ENCODE measurements at places on chromosomes 13 and 19. TPM values are rescaled to one million over a fixed set of nuclear protein-coding genes. Genes with fewer than 3 reads are reported as not detected.

DNA sequence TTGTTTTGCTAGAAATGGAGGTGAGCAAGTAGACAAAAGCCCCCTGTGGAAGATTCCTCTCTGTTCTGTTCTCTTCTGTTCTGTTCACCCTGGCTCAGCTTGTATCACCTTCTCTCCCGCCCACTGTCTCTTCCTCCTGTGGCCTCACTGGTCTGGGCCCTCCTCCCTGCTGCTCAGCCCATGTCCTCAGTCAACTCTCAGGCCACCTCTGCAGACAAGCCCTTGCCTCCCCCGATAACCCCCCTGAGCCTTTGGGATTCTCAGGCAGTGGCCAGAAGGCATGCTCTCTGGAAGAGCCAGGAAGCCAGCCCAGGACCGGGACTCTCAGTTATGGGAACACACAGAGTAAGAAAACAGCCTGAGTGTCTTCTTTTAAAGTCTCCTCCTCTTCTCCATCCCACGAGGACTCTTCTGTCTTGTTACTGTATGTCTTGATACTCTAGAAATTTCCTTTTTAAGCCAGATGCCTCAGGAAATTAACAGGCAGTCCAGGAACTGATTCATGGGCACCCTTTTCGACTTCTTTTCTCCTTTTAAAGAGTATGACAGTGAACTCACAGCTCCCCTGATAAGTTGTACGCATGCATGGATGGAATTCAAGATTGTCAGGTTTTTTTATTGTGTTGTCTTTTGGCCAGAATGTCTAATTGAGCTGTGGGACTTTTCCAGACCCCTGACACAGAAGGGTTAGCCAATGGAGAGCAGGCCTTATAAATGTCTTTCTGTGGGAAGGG is 33.7 kb downstream of the SHISA2 start:
- no peaks in the 10 kb centered on the region for H3K27me3 ChIP-seq
- peaks cover 19% of the 10 kb centered on the region for H3K4me1 ChIP-seq
- H3K4me3 ChIP-seq: no peak overlapping the region
- DNase-seq: no peak
- H3K36me3 ChIP-seq: no peaks in the 10 kb centered on the region

GRCh38 chr19:29535214-29535831 is 9.5 kb downstream of the VSTM2B start:
- no peak for DNase-seq
- H3K27me3 ChIP-seq: peaks cover under 1% of the 10 kb centered on the region
- H3K4me1 ChIP-seq: peaks cover 3% of the 10 kb centered on the region

DNA sequence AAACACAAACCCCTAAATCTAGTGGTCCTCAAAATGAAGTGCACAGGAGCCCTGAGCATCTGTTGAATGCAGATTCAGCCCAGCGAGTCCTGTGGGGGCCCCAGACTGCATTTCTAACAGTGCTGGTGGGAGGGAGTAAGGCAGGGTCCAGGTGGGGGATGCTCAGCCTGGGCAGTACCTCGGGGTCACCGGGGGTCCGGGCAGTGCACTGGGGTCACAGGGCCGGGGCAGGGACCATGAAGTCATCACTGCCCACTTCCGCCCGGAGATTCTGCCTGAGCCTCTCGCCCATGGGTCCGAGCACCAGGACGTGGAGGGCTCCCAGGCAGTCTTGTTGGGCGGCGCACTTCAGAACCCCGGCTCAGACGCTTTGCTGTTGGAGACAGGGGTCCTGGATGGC is 838 bp upstream of the ATP4B start:
- H3K27ac ChIP-seq: no peak overlapping the region
- DNase-seq: no peak
- H3K4me1 ChIP-seq: no peaks in the 10 kb centered on the region
- no peaks in the 10 kb centered on the region for H3K36me3 ChIP-seq
- no peak overlapping the region for H3K4me3 ChIP-seq

DNA sequence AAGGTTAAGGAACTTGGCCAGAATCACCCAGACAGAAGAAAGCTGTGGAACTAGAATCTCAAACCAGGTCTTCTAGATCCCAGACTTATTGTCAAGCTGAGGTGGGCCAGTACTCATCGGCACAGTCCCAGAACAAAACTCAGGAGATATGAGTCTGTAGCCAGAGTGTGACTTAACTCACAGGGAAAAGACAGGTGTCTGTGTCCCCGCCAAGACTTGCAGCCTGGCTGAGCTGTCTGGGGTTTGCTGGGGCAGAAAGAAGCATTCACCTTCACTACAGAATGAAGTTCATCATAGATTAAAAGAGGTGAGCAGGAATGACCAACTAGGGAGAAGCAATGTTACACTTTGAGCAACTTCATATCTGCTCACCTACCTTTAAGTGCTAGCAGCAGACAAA is 257.2 kb downstream of the FOXO1 start:
- H3K4me1 ChIP-seq: no peaks in the 10 kb centered on the region
- no peaks in the 10 kb centered on the region for H3K27me3 ChIP-seq
- no peaks in the 10 kb centered on the region for H3K36me3 ChIP-seq

DNA sequence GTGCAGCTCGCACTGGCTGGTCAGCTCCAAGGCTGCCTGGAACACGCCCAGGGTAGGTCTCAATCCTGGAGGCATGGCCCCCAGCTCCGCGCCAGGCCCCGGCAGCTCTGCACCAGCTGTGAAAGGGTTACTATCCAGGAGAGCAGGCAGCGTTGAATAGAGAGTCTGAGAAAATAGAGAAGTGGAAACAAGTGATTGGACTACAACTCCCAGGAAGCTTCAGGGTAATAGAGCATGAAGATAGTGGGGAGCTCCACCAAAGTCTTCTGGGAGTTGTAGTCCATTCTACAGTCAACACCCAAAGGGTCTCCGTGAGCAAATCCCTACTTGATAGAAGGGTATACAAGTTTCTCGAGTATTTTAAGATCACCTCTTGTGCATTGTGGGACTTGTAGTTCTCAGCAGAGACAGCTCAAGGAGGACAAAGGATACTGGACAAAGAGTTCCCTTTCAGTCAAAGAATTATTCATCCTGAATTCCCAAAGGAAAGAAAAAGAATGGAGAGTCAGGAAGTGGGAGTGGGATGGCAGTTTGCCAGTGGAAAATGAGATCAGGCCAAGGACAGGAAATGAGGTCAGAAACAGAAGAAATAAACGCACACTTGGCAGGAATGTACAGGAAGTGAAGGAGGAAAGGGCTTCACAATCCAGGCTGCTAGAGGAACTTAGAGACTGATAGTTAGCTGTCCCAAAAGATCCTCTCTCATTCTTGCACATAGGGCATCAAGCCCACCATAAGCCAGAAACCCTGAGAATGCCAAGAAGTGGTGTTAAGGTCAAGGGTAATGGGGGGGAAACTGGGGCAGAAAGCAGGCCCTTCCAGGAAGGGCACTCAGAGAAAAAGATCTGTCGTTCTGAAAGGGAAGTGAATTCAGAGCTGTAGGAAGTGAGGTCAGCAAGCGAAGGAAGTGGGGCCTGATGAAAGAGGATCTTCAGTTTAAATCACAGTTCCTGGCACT is 5.5 kb upstream of the MAMSTR start:
- H3K27ac ChIP-seq: peak overlapping the region; percentile 73
- H3K4me3 ChIP-seq: no peak overlapping the region
- H3K36me3 ChIP-seq: no peaks in the 10 kb centered on the region
- DNase-seq: no peak
- H3K27me3 ChIP-seq: no peaks in the 10 kb centered on the region

- DNase-seq: no peak
- H3K36me3 ChIP-seq: no peaks in the 10 kb centered on the region
- H3K4me1 ChIP-seq: peaks cover 40% of the 10 kb centered on the region
- peak overlapping the region; percentile 60 for H3K27ac ChIP-seq
- no peaks in the 10 kb centered on the region for H3K27me3 ChIP-seq
- no peak overlapping the region for H3K4me3 ChIP-seq
These were observed 72.6 kb upstream of the SERP2 start for GRCh38 chr13:44300895-44301638.

GRCh38 chr13:97231118-97231828 is 9.1 kb downstream of the MBNL2 start:
- peaks cover 99% of the 10 kb centered on the region for H3K4me1 ChIP-seq
- peaks cover 10% of the 10 kb centered on the region for H3K36me3 ChIP-seq
- H3K4me3 ChIP-seq: no peak overlapping the region
- DNase-seq: no peak

DNA sequence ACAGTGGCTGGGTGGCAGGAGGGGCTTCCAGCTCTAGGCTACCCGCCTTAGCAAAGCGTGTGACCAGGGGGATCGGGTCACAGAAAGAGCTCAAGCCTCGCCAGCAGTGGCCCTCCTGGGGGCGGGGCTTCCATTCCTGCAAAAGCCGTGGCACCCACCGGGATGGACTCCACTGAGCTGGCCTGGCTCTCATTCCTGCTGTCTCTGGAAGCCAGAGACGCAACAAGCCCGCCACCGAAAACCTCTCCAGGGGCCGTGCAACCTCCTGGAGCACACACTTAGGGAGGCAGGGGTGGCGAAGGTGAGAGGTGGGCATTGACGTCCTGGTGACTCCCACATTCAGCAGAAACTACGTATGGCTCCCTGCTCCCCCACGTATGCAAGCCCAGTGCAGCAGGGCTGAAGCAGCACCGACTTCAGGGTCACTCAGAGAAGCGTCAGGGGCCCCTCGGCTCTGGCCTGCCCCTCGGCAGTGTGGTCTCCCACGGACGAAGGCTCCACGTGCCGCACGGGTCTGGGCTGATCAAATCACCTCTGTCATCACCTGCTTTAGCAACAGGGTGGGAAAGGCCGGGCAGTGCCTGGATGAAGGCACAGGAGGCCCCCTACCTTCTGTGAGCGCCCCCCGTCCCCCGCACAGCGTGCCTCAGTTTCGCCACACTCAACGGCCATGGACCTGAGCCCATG is 3.1 kb downstream of the C19orf25 start:
- peaks cover 42% of the 10 kb centered on the region for H3K27me3 ChIP-seq
- H3K4me1 ChIP-seq: peaks cover 60% of the 10 kb centered on the region
- no peak overlapping the region for H3K27ac ChIP-seq
- H3K4me3 ChIP-seq: no peak overlapping the region
- no peaks in the 10 kb centered on the region for H3K36me3 ChIP-seq

GRCh38 chr19:42594617-42595489 is at the start of gene CEACAM8:
Gene CEACAM8, minus strand, starts transcription at chr19:42594924. Its CDS starts 96 bp downstream, at chr19:42594828.
- DNase-seq: no peak
- no peak within 1 kb of the TSS for H3K4me3 ChIP-seq
- peaks cover 22% of the 10 kb centered on the region for H3K27me3 ChIP-seq
- no peak within 1 kb of the TSS for H3K27ac ChIP-seq
- no peaks in the 10 kb centered on the region for H3K36me3 ChIP-seq

DNA sequence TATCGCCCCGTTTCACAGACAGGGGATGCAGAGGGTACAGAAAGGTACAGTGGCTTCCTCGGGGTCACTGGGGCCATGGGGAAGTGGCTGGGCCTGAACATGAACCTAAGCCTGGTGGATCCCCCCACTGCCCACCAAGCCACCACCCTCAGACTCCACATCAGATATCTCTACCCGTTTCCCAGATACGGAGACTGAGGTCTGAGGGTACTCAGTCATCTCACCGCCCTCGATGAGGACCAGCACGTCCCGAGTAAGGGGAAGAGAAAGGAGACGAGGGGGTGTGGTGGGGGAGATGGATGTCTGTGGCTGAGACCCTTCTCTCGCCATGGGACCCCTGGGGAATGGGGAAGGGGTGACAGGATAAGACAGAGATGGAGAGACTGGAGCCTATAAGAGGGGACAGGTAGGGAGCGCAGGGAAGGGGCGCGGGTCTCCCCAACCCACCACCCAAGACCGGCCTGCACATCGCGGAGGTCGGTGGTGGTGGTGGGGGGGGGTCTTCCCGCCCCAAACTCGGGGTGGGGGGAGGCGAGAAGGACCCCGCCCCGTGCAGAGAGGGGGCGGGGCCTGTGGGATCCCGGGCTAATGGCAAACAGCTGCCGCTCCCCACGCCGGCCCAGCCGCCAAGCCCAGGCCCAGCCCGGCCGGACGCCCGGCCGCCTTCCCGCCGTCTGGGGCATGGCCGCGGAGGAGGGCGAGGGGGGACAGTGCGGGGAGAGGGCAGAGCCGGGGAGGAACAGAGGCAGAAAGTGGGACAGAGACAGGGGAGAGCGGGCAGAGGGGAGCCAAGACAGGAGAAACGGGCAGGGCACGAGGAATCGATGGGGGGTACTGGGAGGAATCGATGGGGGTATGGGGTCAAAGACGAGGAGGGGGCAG is 698 bp downstream of the KANK2 start:
- peaks cover 31% of the 10 kb centered on the region for H3K4me1 ChIP-seq
- H3K27ac ChIP-seq: peak overlapping the region; percentile 92
- peak overlapping the region; percentile 63 for H3K4me3 ChIP-seq
- DNase-seq: no peak
- H3K36me3 ChIP-seq: no peaks in the 10 kb centered on the region
- no peaks in the 10 kb centered on the region for H3K27me3 ChIP-seq

- no peaks in the 10 kb centered on the region for H3K36me3 ChIP-seq
- no peak for DNase-seq
- peaks cover 15% of the 10 kb centered on the region for H3K4me1 ChIP-seq
- H3K4me3 ChIP-seq: no peak overlapping the region
These were observed 217.5 kb downstream of the TEX29 start for GRCh38 chr13:111537843-111538499.

DNA sequence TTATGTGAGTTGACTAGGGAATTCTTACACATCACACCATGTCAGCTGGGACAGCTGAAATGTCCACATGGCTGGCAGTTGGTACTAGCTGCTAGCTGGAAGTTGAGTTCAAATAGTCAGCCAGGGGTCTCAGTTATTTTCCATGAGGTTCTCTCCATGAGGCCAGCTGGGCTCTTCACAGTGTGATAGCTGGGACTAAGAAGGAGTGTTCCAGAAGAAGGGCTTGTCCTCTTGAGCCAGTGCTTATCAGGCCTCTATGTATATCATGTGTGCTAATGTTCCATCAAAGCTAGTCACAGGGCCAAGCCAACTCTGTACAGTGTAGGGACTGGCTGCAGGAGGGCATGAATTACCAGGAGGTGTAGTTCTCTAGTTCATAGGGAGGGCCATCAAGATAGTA is 11.8 kb downstream of the USPL1 start:
- no peak for DNase-seq
- H3K27me3 ChIP-seq: no peaks in the 10 kb centered on the region
- H3K36me3 ChIP-seq: peaks cover 11% of the 10 kb centered on the region
- H3K27ac ChIP-seq: no peak overlapping the region
- H3K4me3 ChIP-seq: no peak overlapping the region
- H3K4me1 ChIP-seq: no peaks in the 10 kb centered on the region

DNA sequence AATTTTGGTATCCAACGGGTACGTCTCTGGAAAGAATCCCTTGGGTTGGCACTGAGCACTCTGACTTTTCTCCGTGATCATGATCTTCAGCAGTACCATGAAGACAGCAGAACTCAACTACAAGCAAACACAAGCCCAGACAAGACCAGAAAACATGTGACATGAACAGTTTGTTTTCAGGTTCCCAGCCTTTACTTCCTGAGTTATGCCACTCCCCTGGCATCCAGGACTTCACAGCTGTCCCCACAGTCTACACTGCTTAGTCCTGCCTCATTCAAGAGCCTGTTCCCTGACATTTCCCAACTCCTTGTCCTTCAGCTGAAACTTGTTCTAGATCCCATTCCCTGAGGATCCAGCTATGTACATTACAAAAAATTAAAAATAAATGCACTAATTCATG is 4.9 kb upstream of the N4BP2L1 start:
- peaks cover 6% of the 10 kb centered on the region for H3K4me1 ChIP-seq
- no peak for DNase-seq
- H3K4me3 ChIP-seq: no peak overlapping the region
- no peaks in the 10 kb centered on the region for H3K36me3 ChIP-seq

Gene DAND5
- not detected for total RNA-seq

Gene LILRA2
- total RNA-seq: 0.11 TPM

Gene ERICH4
- total RNA-seq: not detected

Gene PLPP2
- total RNA-seq: 17.0 TPM

Gene ZNF154
- 0.15 TPM for total RNA-seq
